ENCODE measurements at places on chromosomes 6 and 20.

GRCh38 chr6:166270706-166271375, 37.4 kb downstream of the PRR18 start:
- no peak for DNase-seq

DNA sequence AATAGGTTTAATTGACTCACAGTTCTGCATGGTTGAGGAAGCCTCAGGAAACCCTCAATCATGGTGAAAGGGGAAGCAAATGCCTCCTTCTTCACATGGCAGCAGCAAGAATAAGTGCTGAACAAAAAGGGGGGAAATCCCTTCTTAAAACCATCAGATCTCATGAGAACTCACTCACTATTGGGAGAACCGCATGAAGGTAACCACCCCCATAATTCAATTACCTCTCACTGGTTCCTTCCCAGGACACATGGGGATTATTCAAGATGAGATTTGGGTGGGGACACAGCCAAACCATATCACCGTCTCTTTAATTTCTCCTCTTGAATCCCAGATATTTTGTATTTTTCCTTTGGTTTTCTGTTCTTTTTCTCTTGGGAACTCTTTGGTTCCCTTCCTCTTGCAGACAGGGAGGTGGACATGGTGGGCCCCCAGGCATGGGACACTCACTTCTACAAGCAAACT, 223.6 kb downstream of the TBXT start:
- DNase-seq = no peak

- DNase-seq = no peak
Observed at GRCh38 chr6:55822815-55823214, 52.6 kb downstream of the BMP5 start.

DNA sequence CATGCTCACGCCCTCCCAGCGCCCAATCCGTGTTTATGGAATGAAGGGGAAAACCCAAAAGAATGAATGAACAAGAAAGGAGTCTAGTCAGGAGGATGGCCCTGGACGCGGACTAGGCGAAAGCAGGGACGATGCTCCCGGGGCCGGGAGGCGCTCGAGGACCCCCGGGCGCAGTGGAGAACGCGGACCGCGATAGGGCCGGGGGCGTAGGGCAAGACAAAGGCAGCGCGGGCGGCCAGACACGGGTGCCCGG, 758 bp downstream of the GCLC start:
- DNase-seq = no peak

DNA sequence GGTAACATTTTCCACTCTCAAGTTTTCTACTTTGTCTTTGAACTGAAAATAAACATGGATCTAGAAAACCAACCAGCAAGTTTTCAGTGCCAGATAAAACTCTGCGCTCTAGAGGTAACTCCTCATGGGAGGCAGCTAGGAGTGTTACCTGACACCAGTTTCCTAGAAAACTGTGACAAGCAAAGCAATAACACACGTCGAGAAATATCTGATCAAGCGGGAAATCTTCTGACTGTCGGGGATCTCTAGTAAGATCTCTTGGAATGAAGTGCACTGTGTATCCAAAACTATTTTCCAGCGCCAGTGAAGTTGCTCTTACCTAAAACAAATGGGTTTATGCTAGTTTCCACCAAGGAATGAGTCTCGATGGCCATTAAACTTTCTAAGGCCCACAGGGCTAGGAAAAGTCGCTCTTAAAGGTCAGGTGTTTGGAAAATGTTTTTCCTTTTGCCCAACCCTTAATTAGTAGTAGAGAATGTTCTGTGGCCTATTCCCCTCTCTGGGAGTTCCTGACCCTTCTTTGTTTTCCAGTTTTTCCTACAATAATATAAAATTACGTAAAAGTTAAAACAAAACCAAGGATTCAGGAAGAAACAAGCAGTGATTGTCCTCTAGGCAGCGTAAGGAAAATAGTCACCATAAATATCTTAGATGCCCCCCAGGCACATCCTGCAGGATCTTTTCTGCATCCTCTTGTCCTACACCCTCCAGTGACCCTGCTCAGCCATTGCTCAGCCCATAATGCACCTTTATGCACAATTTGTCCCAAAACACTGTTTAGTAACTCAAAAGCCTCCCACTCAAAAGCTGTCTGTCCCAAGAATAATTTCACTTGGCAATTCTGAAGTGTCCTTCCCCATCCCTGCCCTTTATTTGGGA, 137.7 kb upstream of the AKAP12 start:
- DNase-seq = no peak

DNA sequence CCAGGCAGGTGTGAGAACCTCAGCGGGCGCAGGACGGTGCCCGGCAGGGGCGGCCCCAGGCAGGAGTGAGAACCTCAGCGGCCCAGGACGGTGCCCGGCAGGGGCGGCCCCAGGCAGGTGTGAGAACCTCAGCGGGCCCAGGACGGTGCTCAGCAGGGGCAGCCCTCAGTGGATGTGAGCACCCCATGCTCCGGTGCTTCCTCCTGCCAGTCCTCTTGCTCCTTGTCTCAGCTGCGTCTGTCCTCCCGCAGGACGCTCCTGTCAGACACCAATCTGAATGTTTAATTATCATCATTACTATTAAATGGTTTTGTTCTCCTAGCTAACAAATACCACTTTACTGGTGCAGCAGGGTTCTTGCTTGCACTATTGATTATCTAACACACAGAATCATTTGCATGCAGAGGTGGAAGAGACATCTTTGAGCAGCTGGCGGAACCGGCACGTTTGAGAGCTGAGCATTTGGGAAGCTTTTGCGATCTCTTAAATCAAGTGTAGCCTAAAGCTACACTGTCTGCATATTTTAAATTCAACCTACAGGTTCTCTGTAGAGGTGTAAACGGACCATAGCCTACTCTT, 39.4 kb upstream of the DACT2 start:
- no peak for DNase-seq

GRCh38 chr6:13688692-13689196, 22.9 kb downstream of the RANBP9 start:
- no peak for DNase-seq

DNA sequence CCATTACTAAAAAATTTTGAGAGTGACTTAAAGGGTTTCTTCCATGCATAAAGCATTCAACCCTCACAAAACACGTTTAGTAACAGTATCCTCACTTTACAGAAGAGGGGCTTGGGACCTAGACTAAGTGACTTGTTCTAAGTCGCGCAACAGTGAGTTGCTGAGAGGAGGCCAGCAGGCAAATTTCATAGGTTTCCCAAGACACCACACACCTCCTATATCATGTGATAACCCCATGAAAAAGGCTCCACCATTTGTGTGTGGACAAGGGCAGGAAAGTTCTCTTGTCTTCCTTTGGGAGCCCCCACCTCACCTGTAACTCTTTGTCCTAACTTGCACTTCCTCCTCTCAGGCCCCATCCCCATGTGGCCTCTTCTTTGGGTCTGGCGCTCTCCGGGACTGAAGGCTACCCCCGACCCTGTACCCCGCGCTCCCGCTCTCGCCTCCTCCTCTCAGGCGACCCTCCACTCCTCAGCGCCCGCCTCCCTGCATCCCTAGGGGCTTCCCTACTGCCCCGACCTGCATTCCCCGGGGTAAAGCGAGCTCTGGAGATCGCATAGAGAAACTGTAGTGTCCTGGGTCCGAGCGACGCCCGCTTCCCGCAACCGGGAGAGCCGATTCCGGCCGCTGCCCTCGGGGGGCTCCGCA, 392 bp downstream of the PSMB8 start:
- DNase-seq = no peak

GRCh38 chr6:133411757-133412156, 170.6 kb downstream of the EYA4 start:
- no peak for DNase-seq

GRCh38 chr6:160285541-160286105, 27.0 kb upstream of the SLC22A2 start:
- no peak for DNase-seq

- no peak for DNase-seq
Observed at GRCh38 chr6:111810294-111811131, 62.7 kb downstream of the FYN start.

GRCh38 chr20:13858439-13858838, 73.6 kb downstream of the NDUFAF5 start:
- DNase-seq = no peak

- no peak for DNase-seq
Observed at GRCh38 chr6:129186988-129187387, 304.1 kb downstream of the LAMA2 start.

GRCh38 chr6:112366695-112367553, 19.8 kb downstream of the RFPL4B start:
- no peak for DNase-seq

DNA sequence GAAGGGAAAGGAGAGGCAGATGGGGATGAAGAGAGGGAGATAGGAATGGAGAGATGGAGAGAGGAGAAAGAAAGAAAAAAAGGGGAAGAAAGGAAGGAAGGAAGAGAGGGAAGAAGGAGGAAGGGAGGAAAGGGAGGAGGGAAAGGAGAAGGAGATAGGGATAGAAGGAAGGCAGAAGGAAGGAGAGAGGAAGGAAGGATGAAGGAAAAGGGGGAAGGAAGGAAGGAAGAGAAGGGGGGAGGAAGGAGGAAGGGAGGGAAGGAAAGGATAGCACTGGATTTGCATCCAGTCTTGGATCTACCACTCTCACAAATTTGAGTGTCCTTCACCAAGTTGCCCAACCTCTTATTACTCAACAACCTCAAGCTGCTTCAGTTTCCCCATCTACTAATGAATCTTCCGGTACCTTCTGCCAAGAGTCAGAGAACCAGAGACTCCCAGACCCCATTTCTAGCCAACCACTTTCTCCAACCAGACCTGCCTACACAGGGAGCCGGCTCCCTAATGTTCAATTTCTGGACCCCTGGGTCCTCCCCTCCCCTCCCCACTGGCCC, 79.7 kb upstream of the FOXP4 start:
- no peak for DNase-seq

DNA sequence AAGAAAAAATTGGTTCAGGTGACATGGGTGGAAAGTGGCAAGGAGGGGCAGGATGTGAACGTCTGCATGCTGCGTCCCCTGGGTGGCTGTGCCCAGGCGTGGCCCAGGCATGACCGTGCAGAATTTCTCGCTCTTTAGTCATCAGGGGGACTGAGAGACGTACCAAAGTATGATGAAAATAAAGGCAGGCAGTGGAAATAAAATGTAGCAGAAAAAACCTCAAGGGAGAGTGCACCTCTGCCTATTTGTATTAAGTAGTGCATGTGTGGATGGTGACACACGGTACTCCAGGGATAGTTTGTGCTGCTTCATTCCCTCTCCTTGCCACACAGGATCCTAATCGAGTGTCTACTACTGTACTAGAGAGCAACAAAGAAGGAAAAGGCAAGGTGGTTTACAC, 81.1 kb downstream of the ATP9A start:
- no peak for DNase-seq

GRCh38 chr20:50186151-50186885, 4.3 kb upstream of the CEBPB start:
- DNase-seq = peak; percentile 97

DNA sequence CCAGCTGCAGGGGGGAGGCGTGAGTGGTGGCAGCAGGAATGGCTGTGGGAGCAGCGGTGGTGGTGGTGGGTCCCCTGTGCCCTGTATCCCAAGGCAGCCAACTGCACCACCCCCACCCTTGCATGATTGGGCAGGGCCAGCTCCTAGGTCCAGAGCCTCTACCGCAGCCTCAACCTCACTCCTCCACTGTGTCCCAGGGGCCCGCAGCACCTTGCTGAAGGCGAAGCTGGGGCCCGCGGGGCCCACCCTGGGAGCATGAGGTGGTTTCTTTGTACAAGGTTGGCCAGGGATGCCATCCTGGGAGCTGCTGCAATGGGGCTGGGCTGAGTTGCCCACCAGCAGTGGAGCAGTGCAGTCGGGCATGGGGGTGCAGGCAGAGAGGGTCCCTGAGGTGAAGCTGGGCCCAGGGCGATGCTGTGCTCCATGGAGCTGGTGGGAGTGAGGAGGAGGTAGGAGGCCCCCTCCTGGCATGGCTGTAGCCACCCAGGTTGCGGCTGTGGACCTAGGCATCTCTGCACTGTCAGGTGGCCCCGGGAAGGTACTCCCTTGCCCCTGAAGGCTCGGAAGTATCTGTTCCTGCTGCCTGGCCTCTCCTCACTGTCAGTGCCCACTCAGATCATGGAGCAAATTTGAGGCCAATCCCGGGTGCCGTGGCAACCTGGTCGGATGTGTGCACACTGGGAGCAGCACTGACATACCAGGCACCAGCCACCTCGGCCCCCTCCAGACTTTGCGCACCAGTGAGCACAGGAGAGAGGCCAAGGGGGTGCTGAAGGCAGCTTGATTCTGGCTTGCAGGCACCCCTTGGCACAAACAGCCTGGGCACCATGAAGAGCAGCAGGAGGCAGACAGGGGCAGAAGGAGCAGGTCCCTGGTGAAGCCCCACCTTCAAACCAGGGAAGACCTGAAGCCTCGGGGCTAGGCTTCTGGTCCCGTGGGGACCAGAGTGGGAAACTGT, 60.2 kb upstream of the L3MBTL3 start:
- no peak for DNase-seq

DNA sequence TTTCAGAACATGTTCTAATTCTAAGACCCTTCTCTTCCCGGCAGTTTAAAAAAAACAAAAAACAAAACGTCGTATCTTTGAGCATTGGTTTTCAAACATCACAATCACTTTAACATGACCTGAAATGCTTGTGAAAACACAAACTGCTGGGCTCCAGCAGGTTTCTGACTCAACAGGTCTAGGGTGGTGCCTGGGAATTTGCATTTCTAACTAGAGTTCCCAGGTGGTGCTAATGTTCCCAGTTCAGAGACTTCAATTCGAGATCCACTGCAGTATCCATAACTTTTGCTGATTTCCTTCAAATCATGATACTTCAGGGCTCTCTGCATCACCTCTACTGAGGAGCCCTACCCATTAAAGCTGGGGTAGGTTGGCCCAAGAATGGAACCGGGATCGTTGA, 850 bp upstream of the SMPDL3A start:
- no peak for DNase-seq

Data from activated CD4-positive, CD25-positive, alpha-beta regulatory T cell (primary cell).